Effector CD4-positive, alpha-beta T cell (primary cell): ENCODE measurements at places on chromosomes 7 and 10.

GRCh38 chr10:93875032-93875358 is 18.8 kb upstream of the SLC35G1 start:
- DNase-seq: no peak

- no peak for DNase-seq
These were observed 189.6 kb downstream of the TMEM178B start for GRCh38 chr7:141263508-141263907.

DNA sequence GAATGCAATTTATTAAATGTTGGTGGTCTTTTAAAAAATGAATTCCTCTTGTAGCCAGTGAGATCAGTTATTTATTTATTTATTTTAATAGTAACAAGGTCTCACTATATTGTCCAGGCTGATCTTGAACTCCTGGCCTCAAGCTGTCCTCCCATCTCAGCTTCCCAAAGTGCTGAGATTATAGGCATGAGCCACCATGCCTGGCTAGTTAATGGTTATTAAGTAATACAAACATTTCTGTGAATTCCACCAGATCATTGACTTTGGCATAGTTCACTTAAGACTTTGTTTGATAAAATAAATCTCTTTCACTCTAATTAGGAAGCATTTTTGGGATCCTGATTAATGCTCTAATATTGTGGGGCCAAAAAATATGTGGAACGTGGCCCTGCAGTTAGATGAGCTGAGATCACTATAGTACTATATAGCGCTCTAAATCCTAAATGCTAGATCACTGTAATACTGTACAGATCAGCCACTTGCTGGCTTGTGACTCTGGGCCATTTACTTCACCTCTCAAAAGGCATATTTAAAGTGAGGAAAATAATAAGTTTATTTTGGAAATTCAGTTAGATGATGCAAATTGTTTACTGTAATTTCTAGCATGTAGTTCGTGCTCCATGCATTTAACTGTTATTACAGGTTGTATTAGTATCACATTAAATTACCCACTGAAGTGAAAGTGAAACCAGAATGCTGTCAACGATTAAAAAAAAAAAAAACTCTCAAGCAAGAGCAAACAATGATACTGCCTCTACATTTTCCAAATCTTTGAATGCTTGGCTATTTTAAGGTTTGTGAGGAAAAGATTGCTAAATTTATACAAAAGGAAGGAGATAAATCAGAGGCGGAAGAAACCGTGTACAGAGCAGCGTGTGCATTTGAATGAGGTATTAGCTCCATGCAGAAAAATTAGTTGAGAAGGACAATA is 15.9 kb upstream of the FAS start:
- no peak for DNase-seq

- no peak for DNase-seq
These were observed 80.1 kb upstream of the PRSS1 start for GRCh38 chr7:142669074-142669654.

DNA sequence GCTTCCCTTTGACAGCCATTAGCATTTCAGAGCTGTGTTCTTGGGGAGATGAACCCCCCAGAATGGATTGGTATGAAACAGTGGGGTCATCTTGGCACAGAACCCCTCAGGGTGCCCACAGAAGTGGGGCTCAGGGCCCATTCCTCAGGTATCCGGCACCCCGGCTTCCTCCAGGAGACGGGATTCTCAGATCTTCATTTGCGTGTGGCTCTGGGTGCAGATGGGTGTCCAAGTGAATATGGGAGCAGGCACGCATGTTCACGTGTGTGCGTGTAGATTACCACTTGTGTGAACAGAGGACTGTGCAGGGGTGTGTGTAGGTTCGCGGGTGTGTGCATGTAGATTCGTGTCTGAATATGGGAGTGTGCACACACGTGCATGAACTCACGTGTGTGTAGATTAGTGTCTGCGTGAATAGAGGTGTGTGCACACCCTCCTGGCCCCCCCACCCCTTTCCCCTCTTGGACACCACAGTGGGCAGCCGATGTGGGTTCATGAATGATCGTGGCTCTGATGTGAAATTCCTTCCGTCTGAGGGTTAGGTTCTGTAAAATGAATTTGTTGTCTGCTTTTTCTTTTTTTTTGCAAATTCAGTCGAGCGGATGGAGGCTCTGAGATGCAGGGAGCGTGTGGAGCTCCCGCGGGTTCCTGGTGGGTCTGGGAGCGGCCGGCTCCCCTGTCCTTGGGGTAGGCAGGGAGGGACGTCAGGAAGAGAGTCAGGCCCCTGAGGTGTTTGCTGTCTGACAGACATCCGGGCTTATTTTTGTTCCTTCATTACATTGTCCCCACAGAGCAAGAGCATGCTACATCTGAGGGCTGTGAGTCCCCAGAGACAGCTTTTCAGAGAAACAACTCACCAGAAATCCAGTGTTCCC is 7.4 kb downstream of the ELFN1 start:
- DNase-seq: no peak

- no peak for DNase-seq
These were observed 194.8 kb downstream of the ABCA13 start for GRCh38 chr7:48366096-48366495.

GRCh38 chr7:875051-875450 is 1.3 kb upstream of the GET4 start:
- DNase-seq: no peak

DNA sequence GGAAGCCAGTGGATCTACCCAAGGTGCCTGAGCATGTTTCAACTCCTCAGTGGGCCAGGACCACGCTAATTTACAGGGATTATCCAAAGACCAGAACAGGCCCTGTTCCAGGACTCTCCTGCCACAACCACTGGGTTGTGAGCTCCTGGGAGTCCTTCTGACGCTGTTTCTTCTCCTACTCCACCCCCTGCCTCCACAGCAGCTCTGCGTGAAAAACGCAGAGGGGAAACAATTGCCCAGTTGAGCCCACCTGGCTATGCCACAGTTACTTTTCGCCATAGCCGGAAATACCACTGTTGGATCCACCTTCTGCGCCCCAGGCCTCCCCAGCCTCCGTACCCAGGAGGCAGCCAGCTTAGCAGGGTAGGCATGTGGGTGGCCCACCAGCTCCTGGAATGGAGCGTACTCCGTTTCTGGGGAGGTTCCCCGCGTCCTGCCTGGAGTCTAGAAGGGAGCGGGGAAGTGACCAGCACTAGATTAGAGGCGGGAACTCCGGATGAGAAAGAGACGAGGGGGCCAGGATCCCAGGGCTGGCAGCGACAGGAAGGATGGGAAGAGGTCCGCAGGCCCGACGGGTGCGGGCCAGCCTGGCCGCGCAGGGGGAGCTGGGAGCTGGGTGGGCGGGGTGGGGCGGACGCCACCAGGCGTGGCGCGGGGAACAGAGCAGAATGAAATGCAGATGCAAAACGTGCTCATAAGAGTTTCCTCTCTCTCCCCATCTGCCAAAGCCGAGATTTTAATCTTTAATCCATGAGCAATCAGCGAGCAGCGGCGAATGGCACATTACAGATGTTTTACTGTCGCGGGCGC is 32.1 kb upstream of the PAX2 start:
- DNase-seq: no peak

DNA sequence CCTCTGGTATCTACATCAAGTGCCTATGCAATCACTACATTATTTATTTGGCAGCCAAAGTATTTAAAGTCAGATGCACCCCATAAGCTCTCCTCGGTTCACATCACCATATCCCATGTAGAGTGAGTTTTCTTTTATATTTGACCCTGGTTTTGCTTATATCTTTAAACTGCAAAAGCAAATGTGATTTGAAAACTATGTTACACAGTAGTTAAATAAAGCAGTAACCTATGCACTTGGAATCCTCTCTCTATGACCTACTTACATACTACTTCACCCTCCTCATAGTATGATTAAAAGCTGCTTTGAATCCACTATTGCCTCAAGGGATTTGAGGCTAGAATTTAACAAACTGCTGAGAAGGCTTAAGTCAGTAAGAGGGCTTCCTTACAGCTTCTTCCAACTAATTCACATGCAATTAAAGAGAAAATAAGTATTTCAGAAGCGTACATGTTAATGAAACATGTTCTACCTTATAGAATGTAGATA is 2.2 kb upstream of the CELF2 start:
- no peak for DNase-seq

DNA sequence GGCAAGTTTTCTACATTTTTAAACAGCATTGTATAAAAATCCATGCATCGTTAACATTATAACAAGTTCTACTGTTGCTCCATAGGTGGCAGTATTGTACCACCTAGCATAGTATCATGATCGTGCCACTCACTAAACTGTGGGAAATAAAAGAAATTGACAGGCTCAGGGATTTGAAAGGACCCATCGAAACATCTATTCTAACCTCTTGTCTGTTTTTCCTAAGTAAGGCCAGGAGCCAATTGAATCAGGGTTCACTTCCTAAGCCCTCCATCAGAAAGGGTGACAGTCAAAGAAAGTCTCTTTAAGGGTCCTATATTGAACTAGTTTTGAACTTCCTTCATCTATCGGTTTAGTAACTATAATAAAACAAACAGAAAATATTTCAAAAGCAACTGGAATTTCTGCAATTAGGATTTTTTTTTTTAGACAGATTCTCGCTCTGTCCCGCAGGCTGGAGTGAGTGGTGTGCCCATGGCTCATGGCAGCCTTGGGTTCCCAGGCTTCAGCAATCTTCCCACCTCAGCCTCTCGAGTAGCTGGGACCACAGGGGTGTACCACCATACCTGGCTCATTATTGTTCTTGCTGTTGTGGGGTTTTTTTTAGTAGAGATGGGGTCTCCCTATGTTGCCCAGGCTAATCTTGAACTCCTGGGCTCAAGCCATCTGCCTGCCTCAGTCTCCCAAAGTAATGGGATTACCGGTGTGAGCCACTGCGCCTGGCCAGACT is 9.4 kb downstream of the HACD1 start:
- peak; percentile 12 for DNase-seq

DNA sequence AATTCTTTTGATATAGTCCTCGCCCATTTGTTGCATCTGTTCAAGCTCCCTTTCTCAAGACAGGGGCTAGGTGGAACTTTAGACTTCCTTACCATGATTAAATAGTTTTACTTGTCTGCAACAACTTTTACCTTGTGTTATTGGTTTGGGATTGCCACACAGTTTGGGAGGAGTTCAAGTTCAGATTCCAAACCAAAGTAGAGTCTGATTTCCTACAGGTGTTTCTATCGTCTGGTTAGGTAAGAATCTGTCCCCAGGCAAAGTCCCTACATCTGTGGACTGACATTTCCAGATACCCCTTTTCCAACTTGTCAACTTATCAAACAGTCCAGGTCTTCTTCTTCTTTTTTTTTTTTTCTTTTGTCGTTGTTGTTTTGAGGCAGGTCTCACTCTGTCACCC is 93.1 kb downstream of the LRGUK start:
- no peak for DNase-seq

- DNase-seq: no peak
These were observed 307.2 kb downstream of the HGF start for GRCh38 chr7:81462672-81463071.

GRCh38 chr7:85566095-85566794 is 379.4 kb upstream of the SEMA3D start:
- DNase-seq: no peak

GRCh38 chr10:12511651-12512050 is 162.3 kb downstream of the CAMK1D start:
- DNase-seq: no peak

DNA sequence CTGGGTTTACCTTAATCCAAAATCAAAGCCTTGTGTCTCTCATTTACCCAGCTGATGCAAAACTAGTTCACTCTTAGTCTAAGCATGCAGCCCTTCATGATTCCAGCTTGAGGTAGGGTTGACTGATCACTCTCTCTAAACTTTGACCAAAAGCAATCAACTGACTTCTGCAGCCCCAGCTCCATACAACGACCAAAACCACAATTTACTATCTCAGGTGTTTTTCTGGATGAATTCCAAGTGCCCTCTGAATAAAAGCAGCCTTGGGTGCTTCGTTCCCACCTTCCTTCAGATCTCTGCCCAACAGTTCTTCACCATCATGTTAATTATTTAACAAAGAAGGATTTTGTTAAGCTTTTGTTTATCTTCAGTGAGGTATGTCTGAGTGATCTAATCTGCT is 62.6 kb downstream of the CCDC6 start:
- no peak for DNase-seq

GRCh38 chr7:44867073-44867995 is 18.0 kb downstream of the PURB start:
- DNase-seq: no peak

GRCh38 chr10:47340608-47341170 is 7.5 kb upstream of the RBP3 start:
- DNase-seq: peak; percentile 59

DNA sequence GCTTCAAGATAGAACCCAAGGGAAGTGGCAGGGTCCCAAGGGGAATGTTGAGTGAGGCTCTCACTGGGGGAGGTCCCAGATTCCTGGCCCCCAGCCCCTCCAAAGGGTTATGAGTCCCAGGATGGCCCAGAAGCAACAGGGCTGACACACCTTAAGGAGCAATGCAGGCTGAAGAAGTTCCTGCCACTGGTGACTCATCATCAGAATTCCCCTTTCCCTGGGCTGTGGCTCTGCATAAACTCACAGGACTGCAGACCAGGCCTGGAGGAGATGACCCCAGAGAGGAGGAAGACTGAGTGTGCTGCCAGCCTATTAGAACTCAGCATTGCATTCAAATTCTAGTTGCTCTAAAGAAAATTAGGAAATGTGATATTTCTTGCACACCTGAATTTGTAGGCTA is 126.7 kb downstream of the DPP6 start:
- no peak for DNase-seq

- no peak for DNase-seq
These were observed 719.1 kb downstream of the AUTS2 start for GRCh38 chr7:70317356-70317755.

DNA sequence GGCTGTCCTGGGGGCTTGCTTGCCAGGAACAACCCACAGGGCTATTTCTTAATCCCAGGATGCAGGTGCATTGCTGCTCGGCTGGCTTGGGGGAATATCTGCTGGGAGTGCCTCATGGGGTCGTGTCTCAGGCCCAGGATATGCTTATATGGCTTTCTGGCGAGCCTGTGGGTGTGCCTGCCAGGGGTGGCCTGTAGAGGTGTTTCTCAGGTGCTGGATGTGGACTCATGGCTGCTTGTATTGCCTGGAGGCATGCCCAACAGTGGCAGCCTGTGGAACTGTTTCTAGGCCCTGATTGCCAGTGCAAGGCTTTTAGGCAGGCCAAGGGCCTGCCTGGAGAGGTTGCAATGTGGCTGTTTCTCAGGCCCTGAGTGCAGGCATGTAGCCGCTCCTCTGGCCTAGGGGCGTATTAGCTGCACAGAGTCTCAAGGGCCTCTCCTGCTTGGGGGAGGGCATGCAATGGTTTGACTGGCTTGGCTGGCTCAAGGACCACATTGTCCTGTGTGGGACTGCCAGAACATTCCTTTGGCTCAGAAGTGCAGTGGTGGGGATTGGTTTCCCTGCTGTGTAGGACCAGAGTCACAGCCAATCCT is 202.1 kb downstream of the ATRNL1 start:
- DNase-seq: no peak

GRCh38 chr10:112362833-112363232 is 11.1 kb upstream of the ACSL5 start:
- DNase-seq: no peak

GRCh38 chr7:2104107-2104710 is 128.5 kb downstream of the MAD1L1 start:
- DNase-seq: peak; percentile 51

DNA sequence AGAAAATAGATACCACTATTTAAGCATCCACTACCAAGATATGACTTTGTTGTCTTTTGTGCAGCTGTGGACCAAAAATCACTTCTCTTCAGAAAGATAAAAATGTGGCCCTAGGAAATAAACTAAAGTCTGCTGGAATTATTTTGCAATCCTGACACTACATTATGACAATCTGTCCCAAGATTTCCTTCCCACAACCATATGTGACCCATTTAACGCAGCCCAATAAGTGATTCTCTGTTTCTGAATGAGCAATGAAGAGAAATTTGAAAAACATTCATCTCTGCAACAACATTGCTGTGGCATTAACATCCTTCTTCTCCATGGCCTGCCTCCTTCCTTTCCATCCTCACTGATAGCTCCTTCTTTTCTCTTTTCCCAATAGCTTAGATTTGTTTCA is 212.0 kb downstream of the TSPAN12 start:
- DNase-seq: no peak
